ENCODE measurements at places on chromosomes 12 and 14.

DNA sequence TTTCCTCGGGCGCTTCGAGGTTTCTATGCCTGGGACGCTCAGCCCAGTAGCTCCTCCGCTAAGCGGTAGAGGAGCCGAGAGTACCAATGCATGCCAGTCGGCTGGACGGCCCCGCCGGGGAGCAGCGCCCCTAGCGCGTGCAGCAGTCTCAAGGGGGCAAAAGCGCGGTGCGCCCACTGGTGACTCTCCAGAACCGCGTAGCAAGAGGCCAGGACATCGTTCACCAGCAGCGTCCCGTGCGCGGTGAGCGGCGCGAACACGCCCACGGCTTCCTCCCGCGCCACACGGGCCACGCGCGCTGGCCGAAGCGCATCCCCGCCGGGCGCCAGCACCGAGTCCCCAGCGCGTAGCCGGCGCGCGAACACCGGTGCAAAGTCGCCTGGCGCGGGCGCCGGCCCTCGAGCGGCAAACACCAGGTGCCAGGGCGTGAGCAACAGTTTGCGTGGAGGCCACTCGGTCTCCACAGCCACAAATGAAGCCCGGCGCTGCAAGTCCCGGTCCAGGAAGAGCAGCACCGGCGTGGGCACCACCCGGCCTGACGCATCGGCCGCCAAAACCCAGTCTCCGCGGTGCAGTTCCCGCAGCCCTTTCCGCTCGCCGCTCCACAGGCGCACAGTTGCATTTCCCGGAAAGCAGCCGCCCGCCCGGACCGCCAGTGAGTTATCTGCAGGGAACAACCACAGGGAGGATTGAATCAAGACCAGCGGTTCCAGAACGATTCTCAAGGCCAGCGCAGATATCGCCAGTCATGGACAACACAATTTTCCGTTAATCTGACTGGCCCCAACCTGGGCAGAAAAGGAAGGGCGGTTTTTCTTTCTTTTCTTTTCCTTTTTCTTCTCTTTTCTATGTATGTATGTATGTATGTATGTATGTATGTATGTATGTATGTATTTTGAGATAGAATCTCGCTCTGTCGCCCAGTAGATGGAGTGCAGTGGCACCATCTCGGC lies 4.5 kb downstream of the DHH start:
- DNase-seq: peak; percentile 73

GRCh38 chr12:27898022-27898421 lies 74.5 kb downstream of the PTHLH start:
- peak; percentile 34 for DNase-seq

GRCh38 chr12:58925111-58925611 lies 4.9 kb upstream of the LRIG3 start:
- no peak for DNase-seq

DNA sequence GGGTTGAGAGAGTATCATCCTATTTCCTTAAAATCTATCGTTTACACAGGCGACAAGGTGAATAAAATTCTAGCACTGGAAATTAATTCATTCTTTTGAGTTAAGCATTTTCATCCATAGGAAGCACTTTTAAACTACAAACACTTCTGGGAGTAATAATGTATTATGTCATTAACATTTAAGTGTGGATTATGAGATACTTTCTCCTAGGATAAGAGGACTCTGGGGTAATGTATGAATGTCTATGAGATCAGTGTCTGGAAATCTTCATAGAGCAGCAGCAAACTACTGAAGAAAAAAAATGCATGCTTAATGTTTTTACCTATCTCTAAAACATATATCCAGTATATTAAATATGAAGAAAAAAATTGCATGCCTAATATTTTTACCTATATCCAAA lies 86.9 kb downstream of the EPS8 start:
- DNase-seq: no peak

GRCh38 chr14:22159957-22160356 lies 429.1 kb downstream of the DAD1 start:
- no peak for DNase-seq

- no peak for DNase-seq
These were observed 215.4 kb downstream of the SLC41A2 start for GRCh38 chr12:104742551-104743201.

DNA sequence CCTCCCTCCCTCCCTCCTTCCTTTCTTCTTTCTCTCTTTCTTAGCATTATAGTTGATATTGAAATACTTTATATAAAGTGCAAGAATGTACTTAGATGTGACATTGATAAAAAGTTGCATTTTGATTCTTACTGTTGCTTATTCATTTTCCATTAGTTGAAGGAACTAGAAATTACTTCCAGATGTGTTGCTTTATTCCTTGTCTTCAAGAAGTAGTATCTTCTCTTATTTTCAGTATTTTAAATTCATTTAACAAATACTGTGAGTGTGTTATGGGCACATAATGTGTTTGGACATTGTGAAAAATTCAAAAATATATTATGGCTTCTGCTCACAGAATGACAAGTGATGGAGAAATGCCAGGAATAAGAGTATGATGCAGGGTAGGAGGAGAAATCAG lies 45.6 kb downstream of the TRMT5 start:
- no peak for DNase-seq

- DNase-seq: no peak
These were observed 926.9 kb downstream of the TMTC2 start for GRCh38 chr12:83613586-83614110.
